Ecto neural progenitor cell (in vitro differentiated cells): ENCODE measurements at places on chromosomes 6 and 20.
A peak's percentile ranks its signal among the peaks of the same experiment; 100 is the strongest.

- DNase-seq = no peak
Observed at GRCh38 chr6:150053450-150053849, 15.5 kb downstream of the ULBP3 start.

DNA sequence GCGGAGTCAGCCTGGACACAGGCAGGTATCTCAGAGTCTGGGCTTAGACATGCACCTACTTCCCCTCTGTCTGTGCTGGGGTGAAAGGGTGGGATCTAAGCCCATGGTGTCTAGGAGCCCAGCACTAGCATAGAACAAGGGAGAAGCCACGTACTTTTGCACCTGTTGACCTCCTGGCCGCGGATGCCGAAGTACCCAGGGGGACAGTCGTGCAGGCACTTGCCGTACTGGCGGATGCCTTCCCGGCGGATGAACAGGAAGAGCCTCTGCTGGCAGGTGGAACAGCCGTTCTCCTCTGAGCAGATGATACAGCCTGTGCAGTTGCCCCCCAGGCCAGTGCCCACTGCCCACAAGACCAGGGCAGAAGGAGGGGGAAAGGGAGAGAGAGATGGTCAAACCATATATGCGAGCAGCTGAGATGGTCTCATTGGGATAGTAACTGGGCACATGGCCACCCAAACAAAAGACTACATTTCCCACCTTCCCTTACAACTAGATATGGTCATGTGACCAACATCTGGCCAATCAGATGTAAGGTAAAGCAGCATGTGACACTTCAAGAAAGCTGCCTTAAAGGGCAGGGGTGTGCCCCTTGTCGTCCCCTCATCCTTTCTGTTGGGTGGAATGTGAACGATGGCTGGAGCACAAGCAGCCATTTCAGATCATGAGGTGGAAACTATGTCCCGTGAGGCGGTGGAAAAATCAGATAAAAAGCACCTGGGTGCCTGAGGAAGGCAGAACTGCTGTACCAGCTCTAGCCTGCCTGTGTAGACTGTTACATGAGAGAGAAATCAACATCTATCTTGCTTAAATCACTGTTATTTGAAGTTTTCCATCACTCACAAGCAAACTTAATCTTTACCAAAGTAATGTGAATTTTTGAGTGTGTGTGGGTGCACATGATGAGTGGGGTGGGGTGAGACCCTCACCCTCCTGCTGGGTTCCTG lies 34.0 kb downstream of the RSPO4 start:
- DNase-seq = no peak

DNA sequence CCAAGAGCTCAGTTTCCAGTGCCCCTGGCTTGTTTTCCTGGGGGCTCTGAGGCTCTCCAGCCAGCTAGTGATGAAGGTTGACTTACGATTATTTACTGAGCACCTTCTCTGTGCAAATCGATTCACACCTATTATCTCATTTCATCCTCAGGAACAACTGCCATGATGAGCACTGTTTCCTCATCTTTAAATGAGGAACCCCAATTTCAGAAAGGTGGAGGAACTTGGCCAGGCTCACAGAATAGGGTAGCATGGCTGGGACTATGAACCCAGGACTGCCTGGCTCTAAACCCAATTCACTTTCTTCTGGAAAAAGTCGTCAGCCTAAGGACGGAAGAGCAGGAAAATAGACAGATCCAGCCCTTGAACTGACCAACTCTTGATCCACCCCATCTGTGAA lies 3.5 kb upstream of the BPI start:
- DNase-seq = no peak

GRCh38 chr20:49846206-49846807 lies 33.7 kb downstream of the SLC9A8 start:
- DNase-seq = no peak

DNA sequence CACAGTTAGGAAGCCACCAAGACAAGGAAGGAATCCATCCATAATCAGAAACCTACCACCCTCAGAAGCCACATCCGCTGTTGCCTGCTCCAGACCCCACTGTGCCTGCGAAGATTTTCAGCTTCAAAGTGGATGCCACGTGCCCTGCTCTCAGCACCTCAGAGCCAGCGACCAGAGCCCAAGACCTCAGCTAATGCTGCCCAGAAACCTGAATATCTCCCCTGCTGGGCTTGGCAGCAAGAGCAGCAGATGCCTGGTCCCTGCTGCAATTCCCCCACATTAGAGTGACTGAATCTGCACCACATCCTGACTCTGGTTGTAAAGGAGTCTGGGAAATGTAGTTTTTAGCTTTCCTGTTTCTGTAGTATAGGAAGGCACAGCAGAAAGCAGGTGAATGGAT lies 10.7 kb upstream of the ULBP3 start:
- DNase-seq = peak; percentile 42

DNA sequence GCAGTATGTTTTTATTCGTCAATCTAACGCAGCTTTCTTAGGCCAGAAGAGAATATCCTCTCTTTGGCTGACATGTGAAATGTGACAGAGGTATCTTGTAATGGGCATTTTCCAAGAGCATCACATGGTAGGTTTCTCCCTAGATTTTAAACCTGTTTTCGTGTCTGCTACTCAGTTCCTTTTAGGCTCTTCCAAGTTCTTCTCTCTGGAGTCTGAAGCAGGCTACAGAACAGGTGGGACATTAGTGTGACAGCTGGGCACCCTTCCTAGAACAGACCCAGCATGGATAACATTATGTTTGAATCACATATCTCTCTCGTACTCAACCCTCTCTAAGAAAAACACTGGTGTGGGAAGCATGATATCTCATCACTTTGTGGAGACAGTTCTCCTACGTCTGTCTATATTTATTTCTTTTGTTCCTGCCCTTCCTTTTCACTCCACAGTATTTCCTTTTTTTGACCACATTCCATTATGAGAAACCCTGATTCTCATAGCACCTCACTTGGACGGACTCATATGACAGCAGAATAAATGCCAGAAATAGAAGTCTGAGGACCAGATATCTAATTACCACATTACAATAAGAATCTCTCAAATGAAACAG lies 263.4 kb downstream of the NKAIN2 start:
- no peak for DNase-seq

DNA sequence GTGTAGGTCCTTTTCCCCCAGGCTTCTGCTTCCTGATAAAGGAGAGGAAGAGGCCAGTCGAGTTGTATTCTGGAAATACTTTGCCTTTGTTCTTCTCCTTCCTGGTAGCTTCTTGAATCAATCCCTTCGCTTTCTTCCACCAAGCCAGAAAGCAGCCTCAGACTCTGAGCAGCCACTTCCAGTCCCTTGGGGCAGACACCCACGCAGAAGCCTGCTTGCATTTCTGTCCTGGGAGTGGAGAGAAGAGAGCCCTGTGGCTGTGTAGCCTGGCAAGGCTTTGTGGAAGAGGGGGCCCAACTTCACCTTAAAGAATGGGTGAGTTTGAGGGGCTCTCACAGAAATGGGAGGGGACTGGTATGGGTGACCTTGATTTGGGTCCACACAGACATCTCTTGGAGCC lies 211.0 kb upstream of the SSTR4 start:
- DNase-seq = no peak

DNA sequence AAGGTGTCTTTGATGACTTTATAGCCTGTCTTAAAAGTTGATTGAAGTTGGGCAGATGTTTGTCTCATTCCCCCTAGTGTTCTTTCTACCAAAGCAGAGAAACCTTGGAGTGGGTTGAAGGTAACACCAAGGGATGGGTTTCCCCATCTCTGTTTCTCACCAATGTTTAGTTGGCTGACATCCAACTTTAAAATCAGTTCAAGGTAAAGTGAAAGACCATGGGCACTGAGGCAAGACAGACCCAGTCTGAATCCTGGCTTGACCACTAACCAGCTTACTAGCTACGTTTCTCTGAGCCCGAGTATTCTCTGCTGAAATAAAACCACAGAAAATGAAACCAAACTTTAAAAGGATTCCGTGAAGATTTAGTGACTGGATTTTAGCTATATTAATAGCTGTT lies 258.9 kb downstream of the KIF16B start:
- no peak for DNase-seq

GRCh38 chr6:157763904-157764177 lies 59.2 kb upstream of the SNX9 start:
- DNase-seq = no peak

- DNase-seq = no peak
Observed at GRCh38 chr20:14711652-14712051, 374.2 kb upstream of the FLRT3 start.

DNA sequence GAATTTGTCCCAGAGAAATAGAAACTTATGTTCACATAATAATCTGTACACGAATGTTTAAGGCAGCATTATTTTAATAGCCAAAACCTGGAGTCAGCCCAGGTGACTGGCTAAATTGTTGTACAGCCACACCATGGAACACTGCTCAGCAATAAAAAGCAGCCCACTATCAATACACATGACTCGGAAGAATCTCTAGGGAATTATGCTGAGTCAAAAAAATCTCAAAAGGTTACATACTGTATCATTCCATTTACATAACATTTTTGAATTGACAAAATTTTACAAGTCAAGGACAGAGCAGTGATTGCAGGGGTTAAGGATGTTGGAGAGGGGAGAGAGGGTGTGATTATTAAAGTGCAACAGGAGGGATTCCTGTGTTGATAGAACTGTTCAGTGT lies 163.4 kb downstream of the UBE3D start:
- no peak for DNase-seq

- no peak for DNase-seq
Observed at GRCh38 chr20:54102543-54102942, 32.1 kb upstream of the BCAS1 start.

DNA sequence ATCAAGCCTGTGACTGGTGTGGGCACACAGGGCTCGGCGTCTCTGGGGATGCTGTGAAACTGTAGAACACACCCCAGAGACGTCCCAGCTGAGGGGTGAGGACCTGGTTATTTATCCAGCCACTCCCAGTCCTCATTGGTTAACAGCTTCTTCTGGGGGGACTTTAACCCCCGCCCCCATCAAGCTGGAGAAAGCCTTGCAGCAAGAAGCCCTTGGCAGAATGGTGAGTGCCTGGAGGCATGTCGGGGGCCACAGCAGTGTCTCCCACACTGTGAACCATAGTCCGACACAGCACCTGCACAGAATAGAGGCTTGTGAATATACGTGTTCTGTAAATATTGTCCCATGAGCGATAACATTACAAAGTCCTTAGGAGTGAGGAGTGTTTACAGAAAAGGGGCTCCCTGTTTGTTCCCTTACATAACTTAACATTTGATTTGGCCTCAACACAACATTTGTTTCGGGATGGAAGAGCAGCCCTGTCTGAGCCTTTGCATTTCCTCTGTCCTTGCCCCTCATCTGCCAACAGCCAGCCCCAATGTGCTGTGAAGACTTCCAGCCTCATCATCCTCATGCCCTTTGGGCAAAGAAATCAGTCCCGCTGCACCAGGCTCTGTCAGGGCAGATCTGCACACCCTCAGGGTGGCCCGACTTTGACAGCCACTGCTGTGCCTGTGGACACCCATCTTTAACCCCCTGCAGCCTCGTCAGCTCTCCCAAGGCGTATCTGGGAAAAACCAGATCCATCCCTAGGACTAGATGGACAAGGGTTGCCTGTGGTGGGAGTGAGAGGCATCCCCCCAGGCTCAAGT lies 2.2 kb upstream of the RRBP1 start:
- DNase-seq = no peak

GRCh38 chr20:53905019-53905819 lies 165.2 kb downstream of the BCAS1 start:
- no peak for DNase-seq

- DNase-seq = no peak
Observed at GRCh38 chr6:75458895-75459294, 34.7 kb downstream of the FILIP1 start.

DNA sequence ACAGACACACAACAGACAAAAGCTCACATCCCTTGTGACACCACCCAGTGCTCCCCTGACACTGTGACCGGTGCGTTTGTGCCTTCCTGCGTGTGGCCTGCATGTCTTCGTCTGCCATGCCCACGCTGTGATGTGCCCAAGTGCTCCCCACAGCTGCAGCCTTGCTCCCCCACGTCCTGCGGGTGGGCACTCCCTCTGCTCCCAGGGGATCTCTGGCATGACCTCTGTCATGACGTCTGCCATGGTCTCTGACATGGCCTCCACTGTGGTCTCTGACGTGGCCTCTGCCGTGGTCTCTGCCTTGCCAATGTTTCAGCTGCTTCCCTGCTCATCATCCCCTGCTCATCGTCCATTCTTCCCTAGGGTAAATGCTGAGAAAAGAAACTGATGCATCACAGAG lies 200.9 kb downstream of the DLL1 start:
- DNase-seq = peak; percentile 34

- DNase-seq = no peak
Observed at GRCh38 chr6:12309070-12309469, 18.9 kb downstream of the EDN1 start.

DNA sequence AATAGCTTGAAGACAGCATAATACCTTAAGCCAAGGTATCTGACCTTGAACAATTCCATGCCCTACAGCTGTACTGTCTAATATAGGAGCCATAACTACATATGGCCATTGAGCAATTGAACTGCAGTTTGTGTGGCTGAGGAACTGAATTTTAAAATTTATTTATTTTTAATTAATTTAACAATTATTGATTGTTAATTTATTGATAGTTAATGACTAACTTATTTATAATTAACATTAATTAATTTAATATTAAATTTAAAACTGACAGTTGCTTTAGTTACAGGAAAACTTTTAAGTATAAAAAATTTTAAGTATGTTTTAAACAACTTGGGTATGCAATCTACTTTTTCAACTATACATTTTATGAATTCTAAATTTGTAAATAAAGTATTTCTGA lies 12.3 kb upstream of the MYB start:
- DNase-seq = no peak

GRCh38 chr6:124943658-124944057 lies 18.6 kb upstream of the RNF217 start:
- no peak for DNase-seq

- DNase-seq = no peak
Observed at GRCh38 chr6:143215771-143216170, 155.1 kb downstream of the AIG1 start.

DNA sequence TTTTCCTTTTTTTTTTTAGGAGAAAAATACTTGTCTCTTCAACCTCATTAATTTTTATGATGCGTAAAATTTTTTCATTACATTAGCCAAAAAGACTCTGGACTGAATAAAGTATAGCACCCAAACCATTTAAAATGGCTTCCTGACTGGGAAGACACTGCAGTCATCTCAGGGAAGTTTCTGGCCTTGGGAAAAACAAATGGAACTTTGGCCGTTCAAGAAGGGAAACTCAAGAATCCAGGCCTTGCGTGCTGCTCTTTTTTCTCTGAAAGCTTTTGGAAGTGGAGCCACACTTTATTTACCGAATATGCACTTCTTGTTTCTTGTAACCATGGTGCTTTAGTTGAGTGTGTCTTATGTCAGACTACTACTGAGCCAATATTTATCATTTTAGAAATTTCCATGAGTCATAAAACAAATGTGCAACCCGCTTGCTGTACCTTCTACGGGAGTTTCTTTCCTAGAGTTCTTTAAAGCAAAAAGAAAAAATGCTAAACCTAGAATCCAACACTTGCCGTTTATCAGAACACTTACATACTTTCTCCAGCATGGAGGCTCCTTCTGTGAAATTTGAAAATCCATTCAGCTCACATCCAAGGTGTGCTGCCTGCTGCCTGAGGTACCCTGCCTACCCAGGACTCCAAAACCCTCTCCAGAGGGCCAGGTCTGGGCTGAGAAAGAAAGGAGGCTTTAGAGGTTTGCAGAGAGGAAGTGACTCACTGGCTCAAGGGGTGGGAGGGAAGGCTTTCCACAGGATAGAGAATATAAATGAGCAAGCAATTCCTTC lies 11.5 kb upstream of the DSTN start:
- no peak for DNase-seq
